ENCODE measurements at places on chromosomes 1 and 21.

GRCh38 chr1:99980928-99981327 lies 11.1 kb downstream of the SLC35A3 start:
- no peak for DNase-seq

- DNase-seq, result no peak
These were observed 419.4 kb upstream of the USP24 start for GRCh38 chr1:55634516-55634915.

DNA sequence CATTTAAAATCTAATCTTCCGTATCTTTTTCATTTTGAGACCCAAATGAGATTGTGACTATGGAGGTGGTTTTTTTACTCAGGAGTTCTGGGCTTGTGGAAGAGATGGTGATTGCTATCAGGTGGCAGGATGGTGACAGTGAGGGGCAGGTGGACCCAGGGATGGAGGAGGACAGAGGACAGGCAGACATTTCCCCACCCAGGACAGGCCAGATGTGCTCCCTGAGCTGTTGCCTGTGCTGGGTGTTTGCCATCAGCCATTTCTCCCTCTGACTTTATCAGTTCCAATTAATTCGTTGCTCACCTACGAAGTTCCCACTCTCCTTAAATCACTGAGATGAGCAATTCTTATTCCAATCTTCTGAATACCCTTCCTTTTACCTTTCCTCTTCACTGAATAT lies 26.5 kb downstream of the C1orf116 start:
- DNase-seq, result no peak

- no peak for DNase-seq
These were observed 1.4 kb upstream of the TTLL7 start for GRCh38 chr1:84000196-84000885.

DNA sequence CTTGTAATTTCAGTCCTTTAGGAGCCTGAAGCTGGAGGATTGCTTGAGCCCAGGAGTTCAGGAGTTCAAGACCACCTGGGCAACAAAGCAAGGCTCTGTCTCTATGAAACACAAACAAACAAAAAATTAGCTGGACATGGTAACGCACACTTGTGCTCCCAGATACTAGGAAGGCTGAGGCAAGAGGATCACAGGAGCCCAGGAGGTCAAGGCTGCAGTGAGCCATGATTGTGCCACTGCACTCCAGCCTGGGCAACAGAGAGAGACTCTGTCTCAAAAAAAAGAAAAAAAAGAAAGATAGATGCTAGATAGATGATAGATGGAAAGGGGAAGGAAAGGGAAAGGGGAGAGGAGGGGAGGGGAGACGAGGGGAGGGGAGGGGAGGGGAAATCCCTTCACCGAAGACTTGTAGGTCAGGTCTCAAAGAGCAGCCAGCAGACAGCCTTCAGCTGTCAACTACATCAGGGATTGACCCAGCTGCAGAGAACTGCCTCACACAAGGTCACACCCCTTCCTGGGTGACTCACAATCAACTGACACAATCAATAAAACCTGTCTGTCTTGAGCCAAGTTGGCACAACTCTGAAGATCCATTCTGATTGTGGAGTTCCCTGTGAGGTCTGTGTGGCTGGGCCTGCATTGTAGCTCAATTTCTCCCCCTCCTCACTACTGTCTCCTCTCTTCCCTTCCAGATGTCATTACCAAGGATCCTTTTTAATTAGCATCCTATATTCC lies 200.6 kb downstream of the RGS7 start:
- no peak for DNase-seq

GRCh38 chr1:30988045-30988444 lies 77.5 kb downstream of the PUM1 start:
- no peak for DNase-seq

- DNase-seq, result no peak
These were observed 20.9 kb upstream of the HSD3B2 start for GRCh38 chr1:119394085-119394484.

DNA sequence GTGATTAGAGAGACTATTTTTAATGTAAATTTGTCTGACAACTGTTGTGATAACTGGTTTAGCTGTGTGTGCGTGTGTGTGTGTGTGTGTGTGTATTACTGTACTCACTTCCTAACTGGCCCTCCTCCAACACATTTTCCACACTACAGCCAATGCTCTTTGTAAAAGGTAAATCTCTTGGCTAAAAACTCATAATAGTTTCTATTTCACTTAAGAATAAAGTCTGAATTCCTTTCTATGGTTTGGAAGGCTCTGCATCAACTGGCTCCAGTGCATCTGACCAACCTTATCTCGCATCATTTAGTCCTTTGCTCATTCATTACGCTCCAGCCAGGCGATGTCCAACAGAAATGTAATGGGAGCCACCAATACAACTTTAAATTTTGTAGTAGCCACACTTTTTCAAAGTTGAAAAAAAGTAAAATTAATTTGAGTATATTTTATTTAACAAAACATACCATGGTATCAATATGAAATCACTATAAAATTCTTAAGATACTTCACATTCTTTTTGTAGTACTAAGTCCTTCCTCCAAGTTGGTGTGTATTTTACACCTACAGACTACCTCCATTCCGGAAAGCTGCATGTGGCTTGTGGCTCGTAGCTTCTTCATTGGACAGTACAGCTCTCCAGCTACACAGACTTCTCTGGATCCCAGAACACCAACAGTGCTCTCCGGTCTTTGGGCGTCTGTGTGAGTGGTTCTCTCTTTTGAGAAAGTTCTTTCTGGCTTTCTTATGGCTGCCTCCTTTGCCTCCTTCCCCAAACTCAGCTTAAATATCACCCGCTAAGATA lies 68.9 kb downstream of the NRIP1 start:
- no peak for DNase-seq

DNA sequence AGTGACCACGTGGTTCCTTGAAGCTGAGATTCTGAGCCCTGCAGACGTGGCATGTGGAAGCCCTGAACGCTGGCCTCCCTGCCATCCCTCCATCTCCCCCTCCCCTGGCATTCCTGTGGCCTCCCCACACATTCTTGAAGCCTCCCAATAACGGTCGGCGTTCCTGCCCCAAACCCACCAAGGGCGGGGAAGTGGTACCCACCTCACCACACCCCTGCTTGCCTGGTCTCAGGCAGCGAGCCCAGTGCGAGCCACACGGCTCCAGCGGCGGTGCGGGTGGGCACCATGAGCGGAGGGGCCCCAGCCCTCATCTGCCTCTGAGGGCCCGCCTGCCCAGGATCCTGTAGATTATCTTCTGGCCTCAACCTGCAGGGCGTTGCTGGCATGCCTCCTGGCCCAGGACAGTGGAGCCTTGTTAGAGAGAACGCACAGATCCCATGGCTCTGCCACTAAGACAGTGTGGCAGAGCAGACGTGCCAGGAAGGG lies 20.6 kb upstream of the PRELP start:
- no peak for DNase-seq

DNA sequence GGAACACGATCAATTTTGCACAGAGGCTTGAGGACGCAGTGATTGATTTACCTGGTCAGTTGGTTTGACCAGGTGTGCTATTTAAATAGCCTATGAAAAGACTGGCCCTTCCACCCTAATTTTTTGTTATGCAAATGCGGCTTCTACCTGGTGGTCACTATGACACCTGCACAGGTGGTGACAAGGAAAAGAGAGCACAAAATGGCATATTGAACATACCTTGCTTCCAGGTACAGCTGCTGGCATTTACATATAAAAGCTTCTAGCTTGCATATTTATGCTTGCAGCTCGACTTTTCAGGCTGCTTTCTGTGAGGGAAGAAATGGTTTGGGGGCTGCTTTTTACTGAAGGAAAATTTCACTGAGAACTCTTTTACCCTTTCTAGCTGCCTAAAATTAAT lies 15.3 kb upstream of the FMO4 start:
- no peak for DNase-seq

GRCh38 chr1:59522925-59523505 lies 226.1 kb downstream of the FGGY start:
- no peak for DNase-seq

GRCh38 chr1:111833334-111833733 lies 77.6 kb downstream of the DDX20 start:
- DNase-seq, result no peak

- no peak for DNase-seq
These were observed 13.5 kb upstream of the AJAP1 start for GRCh38 chr1:4640931-4641330.

GRCh38 chr1:234868296-234869147 lies 258.5 kb upstream of the IRF2BP2 start:
- no peak for DNase-seq

GRCh38 chr1:156513185-156513584 lies 12.6 kb upstream of the MEF2D start:
- no peak for DNase-seq

DNA sequence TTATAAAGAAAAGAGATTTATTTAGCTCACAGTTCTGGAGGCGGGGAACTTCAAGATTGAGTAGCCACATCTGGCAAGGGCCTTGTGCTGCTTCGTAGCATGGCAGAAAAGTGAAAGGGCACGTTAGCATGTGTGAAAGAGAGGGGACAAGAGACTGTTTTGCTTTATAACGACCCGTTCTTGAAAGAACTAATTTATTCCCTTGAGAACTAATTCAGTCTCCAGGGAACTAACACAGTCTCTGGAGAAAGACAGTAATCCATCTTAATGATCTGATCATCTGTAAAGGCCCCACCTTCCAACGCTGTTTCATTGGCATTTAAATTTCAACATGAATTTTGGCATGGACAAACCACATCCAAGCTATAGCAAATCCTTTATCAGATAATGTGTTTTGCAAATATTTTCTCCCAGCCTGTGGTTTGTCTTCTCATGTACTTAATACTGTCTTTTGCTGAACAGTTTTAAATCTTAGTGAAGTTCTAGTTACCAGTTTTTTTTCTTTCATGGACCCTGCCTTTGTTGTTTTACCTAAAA lies 26.1 kb downstream of the MTR start:
- DNase-seq, result no peak

DNA sequence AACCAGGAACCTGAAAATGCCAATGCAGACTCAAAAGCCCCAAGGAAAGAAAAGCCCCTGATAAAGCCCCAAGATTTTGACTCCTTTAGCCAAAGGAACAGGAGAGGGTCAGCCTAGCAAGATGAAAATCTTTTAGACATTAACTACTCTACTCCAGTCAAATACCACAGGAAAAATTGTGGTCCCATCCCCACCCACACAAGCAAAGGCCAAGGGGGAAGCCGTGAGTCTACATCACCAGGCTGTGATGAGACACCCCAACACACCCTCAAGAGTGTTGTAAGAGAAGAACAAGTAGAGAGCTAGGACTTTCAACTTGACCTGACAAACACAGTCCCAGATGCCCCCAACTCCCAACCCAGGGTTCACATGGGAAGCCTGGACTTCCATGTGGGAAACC lies 192.8 kb upstream of the NR5A2 start:
- DNase-seq, result no peak

GRCh38 chr1:101137144-101138126 lies 99.4 kb upstream of the S1PR1 start:
- no peak for DNase-seq

DNA sequence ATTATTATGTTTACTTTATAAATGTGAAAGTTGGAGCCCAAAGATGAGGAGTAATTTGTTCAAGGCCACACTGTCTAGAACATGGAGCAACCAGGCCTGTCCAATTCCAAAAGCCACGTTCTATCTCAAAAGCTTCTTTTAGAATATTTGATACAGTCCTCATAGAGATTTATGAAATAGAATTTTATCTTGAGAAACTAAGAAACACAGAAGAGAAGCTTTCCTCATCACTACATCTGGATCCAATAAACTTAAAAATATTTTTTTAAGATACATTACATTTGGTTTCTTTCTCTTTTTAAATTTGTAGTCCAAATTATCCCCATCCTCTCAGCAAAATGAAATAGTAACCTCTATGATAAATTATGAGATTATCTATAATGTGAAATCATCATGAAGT lies 58.9 kb downstream of the DDAH1 start:
- no peak for DNase-seq

- DNase-seq, result no peak
These were observed 165.9 kb downstream of the HLX start for GRCh38 chr1:221045151-221045550.

- no peak for DNase-seq
These were observed 7.1 kb downstream of the BTF3L4 start for GRCh38 chr1:52063192-52063591.

DNA sequence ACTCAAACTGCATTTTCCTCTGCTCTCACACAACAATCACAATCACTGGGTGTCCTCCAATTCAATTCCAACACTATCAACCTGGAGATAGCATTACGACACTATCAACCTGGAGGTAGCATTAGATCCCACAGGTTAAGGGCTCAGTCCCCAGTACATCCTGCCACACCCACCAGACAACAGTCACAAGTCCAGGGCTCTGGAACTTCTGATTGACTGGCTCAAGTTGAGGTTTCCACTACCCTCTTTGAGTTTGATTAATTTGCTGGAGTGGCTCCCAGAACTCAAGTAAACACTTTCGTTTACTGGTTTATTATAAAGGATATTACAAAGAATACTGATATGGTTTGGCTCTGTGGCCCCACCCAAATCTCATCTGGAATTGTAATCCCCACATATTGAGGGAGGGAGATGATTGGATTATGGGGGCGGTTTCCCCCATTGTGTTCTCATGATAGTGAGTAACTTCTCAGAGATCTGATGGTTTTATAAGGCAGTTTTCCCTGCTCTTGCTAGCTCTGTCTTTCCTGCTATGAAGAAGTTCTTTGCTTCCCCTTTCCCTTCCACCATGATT lies 49.6 kb upstream of the ARHGAP29 start:
- no peak for DNase-seq

DNA sequence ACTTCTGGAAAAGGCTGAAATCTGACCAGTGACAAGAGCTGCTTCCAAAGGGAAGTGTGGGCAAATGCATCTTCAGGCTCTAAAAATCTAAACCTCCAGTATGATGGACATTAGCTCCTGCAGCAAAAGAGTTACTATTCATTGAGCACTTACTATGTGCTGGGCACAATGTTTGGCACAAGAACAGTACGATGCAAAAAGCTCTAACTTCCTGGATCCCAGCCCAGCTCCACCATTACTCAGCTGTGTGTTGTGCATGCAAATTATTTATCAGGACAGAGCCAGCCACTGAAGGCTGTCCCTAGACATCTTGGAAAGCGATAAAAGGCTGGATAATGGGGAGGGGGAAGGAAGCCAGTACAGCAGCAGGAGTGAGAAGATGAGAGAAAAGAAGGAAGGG lies 143.5 kb downstream of the ELAVL4 start:
- no peak for DNase-seq

DNA sequence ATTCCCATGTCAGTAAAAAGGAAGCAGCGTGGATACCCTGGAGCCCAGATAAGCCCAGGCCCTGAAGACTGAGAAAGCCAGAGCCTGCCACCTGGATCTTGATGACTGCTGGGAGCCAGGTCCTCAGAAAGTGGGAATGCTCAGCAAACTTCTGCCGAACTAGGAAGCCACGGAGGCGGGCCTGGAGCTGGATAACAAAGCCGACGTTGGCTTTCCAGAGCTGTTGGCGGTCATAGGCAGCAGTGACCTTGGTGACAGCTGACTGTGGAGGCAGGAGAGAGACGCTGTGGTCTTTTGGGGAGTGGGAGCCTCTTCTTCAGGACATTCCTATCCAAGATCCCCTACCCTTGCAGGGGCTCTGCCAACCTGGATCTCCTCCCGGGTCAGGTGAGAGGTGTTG lies 24.4 kb downstream of the IQGAP3 start:
- DNase-seq, result no peak

DNA sequence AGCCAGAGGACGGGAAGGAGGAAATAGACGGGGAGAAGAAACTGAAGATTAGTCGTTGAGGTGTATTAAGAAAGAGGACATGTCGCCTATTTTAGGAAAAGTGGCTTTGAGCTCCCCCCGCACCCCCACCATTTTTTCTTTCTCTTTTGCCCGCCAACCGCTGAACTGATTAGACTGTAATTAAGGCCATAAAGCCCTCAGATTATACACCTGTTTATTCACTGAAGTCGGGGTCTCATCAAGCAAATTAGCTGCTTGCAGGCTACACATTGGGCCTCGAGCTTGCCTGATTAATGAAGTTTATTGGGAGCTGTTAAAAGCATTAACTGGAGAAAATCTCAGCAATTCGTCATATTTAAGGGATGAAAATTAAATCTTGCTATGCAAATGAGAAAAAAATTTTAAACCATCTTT lies 119.4 kb upstream of the RRP15 start:
- no peak for DNase-seq
